ENCODE measurements at places on chromosomes 6 and 20.

DNA sequence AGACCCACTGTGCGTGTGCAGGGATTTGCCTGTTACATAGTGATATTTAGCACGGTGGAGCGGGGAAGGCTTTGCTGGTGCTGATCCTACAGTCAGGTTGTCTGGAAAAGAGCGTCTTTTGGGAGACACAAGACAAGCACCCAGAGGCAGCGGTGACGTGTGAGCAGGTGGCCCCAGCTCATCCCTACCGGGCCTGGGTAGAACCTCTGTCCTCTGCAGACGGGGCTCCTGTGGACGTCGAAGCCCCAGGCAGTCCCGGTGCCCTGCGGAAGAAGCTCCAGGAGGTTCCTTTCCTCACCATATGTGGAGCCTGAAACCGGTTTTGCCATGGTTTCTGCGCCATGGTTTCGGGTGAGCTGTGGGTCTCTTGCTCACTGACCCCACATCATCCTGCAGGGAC, 68.9 kb upstream of the AFDN start:
- no peak for DNase-seq

DNA sequence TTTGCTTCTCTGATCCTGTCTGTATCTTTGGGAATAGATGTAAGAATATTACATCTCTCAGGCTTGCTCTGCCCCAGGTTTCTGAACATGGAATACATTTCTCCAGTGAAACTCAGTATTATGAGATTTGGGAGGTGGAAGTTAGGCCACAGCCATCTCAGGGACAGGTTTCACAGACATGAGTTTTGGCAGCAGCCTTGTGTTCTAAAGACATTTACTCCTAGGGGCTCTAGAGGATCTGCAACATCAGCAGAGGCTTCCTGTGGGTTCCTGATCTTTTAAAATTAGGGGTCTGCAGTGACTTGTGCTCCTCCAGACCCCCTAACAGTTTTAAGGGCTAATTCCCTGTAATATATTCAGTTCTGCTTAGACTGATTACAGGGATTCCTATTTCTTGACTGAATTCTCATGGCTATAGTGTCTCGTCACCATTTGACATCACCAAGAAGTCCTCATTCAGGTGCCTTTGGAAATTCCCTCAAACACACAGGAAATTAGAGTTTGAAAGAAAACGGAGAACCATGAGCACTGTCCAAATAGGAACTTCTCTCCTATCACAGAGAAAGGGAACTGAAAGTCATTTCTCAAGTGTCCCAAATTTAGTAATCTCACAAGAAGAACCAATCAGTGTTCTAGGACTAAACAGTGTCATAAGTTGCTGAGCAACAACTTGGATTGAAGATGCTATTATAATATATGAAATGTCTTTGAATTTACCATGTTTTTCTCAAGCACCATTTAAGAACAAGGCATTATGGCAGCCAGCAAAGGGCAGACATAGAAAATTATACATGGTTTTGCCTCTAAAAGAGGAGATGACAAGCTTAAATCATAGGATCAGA, 2.5 kb upstream of the HLA-DRA start:
- peak; percentile 73 for DNase-seq

DNA sequence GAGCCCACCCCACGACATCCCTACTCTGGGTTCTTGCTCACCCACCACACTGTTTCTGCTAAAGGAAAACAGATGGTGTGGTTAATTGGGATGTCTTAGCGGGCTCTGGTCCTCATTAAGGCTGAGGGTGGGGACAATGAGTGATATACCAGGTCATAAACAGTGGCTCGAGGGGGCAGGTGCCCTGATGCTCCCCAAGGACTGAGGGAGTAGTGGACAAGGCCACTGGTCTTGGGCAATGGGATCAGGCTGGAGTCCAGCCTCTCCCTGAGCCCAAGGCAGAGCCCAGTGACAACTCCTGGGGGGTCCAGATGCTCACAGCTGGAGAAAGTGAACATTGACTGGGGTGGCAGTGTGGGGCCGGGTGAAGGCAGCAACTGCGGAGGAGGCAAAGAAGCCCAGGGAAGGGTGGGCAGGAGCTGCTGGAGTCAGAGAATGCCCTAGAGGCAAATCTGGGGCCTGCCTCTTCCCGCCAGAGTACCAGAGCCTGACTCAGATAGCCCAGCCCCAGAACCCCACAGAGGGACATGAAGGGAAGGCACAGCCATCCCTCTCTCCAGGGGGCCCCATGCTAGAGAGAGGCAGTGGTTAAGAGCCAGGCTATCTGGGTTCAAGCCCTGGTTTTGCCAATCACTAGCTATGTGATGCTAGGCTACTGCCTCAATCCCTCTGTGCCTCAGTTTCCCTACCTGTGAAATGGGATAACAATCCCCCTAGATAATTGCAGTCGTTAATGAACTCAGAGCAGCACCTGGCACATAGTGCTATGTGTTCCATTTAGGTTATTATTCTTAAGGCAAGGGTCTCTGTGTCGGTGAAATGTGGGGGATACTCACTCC, 72.3 kb downstream of the MRPL14 start:
- no peak for DNase-seq

GRCh38 chr6:169800668-169801395, 49.4 kb downstream of the ERMARD start:
- no peak for DNase-seq

DNA sequence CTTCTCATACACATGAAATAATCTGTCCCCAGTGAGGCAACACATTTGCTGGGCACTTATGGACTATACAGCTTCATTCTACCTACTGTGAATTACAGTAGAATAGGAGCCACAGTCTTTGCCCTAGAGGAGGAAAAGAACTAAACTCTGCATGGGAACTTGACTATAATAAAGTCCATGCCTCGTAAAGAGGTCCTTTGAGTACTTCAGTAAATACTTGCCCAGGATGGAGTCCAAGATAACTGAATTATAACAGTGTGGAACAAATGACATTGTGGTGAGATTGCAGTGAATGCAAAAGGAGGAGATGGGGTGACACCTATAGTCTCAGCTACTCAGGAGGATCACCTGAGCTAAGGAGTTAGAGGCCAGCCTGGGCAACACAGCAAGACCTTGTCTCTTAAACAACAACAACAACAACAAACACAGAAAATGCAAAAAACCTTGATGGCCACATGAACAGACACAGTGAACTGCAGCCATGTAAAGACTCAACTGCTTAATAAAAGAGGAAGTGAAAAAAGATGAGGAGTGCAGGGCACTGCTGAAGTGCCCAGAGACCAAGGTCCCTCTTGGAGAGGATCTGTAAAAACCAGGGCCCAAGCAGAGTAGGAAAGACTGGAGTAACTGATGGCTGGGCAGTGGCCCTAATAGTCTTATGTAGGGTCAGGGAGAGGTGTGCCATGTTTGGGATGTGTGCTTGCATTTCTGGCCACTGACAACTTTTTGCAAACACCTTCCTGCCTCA, 3.7 kb downstream of the MRPS18A start:
- peak; percentile 35 for DNase-seq

DNA sequence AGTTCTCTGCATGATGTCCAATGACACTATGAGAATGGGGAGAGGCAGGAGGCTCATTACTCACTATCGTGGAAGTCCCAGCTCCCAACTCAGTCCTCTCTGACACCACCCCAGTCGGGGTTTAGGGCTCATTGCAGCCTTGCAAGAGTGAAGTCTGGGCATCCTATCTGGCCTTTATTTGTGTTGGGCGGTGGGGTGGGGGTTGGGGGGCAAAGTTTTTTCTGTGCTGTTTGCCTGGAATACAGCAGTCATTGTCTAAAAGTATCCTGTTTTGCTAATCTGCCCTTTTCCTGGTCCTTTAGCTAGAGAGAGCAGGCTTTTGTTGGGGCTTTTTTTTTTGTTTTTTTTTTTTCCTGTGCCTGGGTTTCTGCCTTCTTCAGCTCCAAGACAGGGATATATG, 174.2 kb downstream of the MYLK4 start:
- no peak for DNase-seq

- DNase-seq, result no peak
Observed at GRCh38 chr6:139597771-139598755, 223.6 kb upstream of the CITED2 start.

DNA sequence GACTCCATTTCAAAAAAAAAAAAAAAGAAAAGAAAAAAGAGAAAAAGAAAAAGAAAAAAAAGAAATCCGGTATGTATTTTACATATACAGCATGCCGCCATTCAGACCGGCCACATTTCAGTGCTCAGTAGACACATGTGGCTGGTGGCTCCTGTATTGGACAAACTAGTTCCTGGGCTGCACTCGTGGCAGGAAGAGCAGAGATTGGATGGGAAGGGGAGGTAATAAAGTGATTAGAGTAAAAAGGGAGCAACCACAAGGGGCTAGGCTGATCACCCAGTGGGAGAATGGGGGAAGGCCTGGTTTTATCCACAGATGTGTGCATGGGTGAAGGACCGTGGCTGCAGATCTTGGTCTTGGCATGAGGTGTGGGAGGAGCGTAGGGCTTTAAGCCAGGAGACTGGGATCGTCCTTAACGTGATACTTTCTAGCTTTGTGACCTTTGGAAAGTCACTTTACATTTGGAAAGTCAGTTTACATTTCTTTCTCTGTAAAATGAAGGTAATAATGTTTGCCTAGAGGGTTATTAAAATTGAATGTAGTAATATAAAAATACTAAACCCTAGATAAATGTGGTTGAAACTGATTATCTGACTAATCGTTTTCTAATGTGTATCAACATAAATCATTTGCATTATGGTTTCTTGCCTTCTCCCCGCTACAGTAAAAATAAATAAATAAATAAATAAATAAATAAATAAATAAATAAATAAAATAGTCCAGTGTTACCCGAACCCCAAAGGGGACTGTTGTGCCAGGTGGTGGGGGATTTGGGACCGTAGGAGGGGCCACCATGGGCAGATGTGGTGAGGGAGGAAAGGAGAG, 869 bp upstream of the TRIM15 start:
- DNase-seq, result no peak

DNA sequence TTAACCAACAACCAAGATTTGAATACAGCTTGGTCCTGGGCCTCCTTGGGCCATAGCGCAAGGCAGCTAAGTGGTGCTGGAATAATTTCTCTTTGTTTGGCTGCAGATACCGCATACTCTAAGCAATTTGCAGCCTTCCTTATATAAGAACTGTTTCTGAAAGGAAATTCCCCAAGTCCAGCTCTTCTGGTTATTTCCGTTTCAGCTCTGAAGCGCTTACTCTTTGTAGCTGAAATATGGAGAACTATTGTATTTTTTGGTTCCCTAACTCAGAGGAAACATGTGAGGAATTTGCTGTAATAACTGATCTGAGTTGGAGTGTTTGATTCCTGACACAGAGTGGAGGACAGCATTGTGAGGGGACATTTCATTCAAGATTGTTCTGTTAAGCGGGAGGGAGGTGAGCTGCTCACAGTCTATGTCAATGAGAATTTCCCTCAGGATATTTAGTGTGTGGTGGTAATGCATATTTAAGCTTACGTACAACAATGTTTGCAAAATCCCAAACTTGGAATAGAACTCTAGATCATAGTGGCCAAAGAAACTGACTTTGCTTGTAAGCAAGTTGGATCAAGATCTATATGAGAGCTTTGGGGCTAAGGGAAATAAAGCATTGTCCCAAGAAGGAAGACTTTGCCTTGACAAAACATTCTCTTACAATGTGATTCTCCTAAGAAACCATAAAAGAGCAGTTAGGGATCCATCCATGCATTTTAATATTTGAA, 576.6 kb upstream of the FLRT3 start:
- no peak for DNase-seq

GRCh38 chr20:54155736-54156317, 18.0 kb downstream of the CYP24A1 start:
- DNase-seq, result no peak

DNA sequence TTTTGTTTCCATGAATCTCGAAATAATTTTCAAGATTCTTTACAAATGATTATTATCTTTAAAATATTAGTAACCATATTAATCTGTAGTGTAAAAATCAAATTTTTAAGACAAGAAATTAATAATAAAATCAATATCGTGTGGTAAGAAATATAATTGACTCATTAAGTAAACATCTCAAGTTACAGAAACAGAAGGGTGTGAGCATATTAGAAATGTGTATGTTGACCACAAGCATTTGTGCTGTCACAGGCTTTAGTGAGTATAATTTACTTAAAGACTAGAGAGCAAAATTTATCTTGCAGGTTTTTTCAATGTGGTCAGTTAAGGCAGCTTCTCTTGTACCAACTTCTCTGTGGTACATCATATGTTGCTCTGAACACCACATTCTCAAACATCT, 566.5 kb upstream of the IRAK1BP1 start:
- no peak for DNase-seq

DNA sequence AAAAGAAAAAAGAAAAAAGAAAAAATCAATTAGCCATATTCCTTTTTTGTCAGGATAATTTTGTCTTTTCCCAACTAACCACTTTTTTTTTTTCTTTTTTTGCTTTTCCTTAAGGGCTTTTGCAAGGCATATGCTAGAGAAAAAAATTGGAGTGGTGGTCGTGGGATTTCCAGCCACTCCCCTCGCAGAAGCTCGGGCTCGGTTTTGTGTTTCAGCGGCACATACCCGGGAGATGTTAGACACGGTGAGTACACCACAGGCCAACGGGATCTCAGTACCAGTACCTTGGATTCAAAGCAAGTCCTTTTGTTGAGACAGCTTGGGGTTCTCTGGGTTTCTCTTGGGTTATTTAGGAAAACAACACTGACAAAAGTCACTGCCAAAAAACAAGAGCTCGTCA, 61.2 kb upstream of the ISM1 start:
- DNase-seq, result no peak

DNA sequence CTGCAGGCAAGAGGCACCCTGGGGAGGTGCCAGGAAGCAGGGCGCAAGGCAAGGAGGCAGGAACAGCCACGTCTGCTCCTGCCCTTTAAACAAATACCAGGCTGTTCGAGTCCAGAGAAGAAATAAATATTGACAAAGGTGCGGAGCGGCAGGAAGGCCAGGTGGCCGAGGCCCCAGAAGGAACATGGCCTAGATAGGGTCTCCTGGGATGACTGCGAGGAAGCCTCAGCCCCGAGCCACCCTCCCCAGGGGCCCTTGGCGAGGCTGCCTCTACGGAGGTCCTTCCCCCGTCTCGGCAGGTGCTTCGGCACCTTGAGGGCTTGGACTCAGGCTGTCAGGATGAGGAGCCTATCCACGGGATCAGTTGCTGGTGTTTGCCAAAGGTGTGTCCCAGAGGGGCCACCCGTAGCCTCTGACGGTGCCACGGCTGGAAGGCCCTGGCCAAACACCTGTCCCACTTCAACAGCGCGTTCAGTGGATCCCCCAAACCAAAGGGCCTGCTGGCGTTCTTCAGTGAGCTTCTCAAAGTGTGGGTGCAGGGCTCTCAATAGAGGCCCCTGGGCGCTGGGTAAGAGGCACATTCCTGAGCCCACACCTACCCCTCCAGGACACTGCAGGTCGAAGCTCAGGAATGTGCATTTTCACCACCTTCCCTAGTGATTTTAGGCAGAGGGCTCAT, 39.8 kb downstream of the SNX5 start:
- no peak for DNase-seq

- DNase-seq, result no peak
Observed at GRCh38 chr20:36676701-36677421, 30.9 kb upstream of the SLA2 start.

- no peak for DNase-seq
Observed at GRCh38 chr20:16066571-16066970, 506.7 kb downstream of the KIF16B start.

DNA sequence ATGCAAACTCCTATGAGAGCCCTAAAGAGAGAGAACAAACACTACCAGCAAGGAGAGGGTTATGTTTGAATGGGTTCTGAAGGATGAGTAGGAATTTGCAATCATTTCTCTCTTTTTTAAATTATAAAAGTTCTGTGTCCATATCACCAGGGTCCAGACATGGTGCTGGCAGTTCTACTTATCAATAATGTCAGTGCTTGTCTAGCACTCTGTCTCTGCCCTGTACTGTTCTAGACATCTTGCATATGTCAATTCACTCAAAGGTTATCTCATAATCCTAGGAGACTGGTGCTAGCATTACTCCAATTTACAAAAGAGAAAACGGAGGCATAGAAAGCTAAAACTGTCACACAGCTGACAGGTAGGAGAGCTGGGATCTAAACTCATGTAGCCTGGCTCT, 101.3 kb downstream of the VEGFA start:
- DNase-seq, result no peak

All from KBM-7 (cell line).